HCT116 (cell line): ENCODE measurements at places on chromosomes 4 and X.

DNA sequence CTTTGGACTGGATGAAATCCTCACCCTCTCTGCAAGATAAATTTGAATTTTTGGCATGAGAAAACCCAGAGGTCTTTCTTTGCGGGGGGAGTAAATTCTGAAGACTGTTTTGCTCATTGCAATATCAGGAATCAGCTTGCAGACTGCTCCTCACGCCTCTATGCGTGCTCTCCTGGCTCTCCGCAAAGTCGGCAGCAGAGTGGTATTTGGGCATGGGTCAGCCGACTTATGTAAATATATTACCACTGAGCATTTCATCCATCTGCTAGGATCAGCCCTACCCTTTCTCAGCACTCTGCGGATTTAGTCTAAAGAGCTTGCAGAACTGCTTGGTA lies 288.0 kb downstream of the ASMT start:
- no peak for DNase-seq

DNA sequence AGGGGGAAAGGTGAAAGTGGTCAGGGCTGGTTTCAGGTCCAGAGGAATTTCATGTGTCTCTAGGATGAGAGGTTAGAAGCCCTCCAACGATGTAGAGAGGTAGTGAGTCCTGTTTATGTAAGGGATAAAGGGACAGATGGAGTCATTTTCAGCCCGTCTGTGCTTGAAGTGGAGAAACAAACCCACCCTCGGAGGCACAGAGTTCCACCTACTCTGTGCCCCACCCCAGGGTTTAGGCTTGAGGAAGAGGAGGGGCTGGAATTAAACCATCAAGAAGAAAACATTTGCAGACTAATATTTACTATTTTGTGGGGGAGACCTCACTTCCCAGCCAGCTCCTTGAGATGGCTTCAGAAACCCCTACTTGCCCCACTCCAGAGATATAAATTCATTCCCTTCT lies 868 bp upstream of the GNL3L start:
- DNase-seq: no peak

GRCh38 chr4:52511825-52512224 lies 147.3 kb downstream of the USP46 start:
- DNase-seq: no peak

GRCh38 chr4:158538176-158538575 lies 16.5 kb downstream of the RXFP1 start:
- no peak for DNase-seq

DNA sequence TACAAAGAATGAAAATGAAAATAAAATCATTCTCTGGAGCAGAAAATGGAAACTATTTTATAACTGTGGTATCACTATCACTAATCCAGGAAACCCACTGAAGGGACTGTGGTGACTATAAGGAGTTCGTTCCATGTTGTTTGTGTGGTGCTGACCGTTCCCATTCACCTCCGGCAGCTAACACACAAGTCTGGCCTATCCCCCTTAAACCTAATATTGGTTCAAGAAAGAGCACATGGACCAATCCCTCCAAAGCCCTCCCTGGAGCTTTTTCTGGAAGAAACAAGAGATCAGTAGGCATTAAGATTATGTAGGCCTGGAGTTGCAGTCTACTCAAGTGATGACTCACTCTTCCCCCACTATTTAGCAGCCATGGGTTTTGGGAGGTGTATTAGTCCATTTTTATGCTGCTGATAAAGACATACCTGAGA lies 25.9 kb upstream of the FAM241A start:
- no peak for DNase-seq

DNA sequence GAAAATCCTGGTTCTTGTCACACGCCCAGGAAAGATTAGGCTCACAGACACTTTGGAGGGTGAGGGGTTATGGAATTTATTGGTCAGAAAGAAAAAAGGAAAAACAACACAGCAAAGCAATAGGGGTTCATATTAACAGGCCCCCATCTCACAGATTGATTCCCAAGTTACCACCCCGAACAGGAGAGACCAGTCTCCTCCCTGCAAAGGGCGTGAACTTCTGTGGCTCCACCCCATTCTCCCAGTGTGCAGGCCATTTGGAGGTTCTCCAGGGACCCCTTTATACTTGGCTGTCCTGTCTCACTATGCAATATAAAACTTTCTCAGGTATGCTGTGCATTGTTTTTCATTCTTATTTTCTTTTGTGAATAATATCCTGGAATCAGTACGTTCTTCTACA lies 7.4 kb downstream of the FGF2 start:
- DNase-seq: no peak

DNA sequence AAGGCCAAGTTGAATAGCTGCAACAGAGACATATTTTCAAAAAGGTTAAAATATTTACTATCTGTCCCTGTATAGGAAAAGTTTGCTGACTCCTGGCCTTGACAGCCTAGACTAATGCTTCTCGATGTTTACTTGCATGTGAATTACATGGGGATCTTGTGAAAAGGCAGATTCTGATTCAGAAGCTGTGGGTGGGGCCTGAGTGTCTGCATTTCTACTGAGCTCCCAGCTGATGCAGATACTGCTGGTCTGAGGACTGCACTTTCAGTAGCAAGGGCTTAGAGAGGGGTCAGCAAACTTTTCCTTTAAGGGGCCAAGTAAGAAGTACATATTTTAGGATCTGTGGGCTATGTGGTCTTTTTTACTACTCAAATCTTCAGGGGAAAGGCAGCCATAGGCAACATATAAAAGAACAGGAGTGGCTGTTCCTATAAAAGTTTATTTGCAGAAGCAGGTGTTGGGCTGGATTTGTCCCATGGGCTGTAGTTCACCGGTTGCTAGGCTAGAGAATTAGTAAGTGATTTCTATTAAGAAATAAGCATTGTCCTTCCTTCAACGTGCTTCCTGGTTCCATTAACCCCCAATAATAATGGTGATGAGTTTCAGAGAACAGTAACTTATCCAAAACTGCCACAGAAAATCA lies 97.2 kb upstream of the PDE5A start:
- no peak for DNase-seq

GRCh38 chr4:15935504-15936402 lies 2.8 kb downstream of the FGFBP1 start:
- DNase-seq: no peak

DNA sequence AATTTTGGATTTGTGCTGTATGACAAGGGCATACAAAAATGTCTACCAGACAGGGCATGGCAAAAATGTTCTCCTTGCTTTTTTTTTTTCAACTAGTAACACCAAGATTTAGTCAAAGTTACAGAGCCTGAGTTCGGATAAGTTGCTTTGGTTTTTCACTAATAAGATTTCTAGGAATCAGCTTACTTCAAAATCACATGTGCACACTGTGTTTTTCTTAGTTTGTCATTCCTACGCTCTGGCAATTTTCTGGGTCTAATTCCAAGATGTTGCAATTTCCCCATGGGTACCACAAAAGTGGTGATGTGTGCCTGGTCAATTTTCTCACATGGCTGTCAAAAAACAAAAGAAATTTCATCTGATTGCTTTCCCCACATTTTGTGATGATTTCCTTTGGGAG lies 6.3 kb downstream of the C1QTNF7 start:
- DNase-seq: no peak

GRCh38 chr4:3022112-3022511 lies 52.2 kb downstream of the HTT-AS start:
- DNase-seq: no peak
